ENCODE measurements at places on chromosomes 6 and 20.

- no peak for DNase-seq
Measured at GRCh38 chr20:33650753-33651561, 11.2 kb upstream of the C20orf144 start.

- DNase-seq = no peak
Measured at GRCh38 chr6:69729870-69730449, 66.8 kb downstream of the LMBRD1 start.

DNA sequence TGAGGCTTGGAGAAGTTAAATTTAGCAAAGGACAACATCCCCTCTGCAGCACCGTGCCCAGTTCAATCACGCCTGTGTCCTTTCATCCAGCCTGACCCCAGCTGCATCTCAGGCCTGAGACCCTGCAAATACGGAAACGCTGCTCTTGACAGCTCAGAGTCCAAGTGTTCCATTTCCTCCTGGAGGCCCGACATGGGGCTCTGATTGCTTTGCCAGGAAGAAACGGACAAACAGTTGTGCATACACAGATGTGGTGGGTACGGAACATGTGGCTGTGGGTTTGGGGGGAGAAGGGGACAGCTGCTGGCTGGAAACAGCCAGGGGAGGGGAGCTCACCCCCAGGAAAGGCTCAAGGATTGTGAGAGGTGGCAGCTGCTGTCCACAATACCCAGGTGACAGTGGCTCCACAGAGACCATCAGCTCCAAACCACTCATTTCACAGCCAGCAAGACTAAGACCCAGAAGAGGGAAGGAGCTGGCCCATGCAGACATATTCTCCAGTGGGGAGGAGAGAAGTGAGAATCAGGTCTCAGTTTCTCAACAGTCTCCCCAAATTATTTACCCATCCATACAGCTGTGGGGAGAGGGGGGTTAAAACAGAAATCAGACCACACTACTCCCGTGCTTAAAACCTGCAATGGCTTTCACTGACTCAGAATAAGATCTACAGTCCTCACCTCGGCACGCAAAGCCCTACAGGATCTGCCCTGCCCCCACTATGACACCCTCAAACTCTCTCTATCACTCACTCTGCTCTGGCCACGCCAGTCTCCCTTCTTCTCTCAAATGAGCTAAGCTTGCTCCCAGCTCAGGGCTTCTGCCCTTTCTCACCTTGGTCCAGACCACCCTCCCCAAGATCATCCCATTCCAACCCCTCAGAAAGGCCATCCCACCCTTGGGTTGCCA is 89.1 kb downstream of the PREX1 start:
- DNase-seq = peak; percentile 43

- DNase-seq = no peak
Measured at GRCh38 chr20:25382704-25383370, 7.8 kb downstream of the ABHD12 start.

DNA sequence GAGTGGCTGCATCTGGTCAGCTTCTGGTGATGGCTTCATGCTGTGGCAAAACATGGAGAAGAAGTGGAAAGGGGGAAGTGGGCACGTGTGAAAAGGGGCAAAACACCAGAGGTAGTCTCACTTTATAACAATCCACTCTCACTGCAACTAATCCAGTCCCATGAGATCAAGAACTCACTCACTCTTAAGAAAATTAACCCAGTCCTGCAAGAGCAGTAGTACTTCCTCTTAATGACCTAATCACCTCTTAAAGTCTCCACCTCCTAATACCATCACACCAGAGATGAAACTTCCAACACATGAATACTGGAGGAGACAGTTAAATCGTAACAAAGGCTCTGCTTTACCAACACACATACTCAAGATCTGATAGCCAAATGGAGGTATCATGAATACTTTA is 152.6 kb downstream of the THEMIS start:
- DNase-seq = no peak

GRCh38 chr6:24908650-24909035 is 27.1 kb downstream of the RIPOR2 start:
- no peak for DNase-seq

GRCh38 chr6:111865909-111866546 is 7.2 kb downstream of the FYN start:
- DNase-seq = no peak

GRCh38 chr20:16785226-16785625 is 37.1 kb downstream of the OTOR start:
- DNase-seq = no peak

DNA sequence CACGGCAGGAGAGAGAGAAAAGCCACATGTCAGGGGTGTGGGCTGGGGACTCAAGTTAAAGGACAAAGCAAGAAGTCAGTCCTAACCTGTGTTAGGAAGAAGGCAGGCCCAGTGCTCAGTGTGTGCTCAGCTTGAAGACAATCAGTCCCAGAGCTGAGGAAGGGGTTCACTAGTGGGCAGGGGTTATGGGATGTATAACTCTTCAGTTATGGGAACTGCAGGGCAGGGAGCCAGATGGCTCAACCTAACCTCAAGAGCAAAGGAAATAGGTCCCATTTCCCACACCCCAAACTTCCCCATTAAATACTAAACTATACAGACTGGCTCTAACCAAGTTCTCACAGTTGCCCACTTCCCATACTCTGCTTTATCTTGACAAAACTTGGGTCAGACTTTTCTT is 7.4 kb upstream of the SSTR4 start:
- no peak for DNase-seq

- DNase-seq = no peak
Measured at GRCh38 chr20:18138266-18138582, 561 bp downstream of the KAT14 start.

- DNase-seq = no peak
Measured at GRCh38 chr6:138206862-138207261, 11.4 kb downstream of the PBOV1 start.

- no peak for DNase-seq
Measured at GRCh38 chr20:22567944-22568871, 16.2 kb downstream of the FOXA2 start.

GRCh38 chr20:8078528-8078914 is 53.5 kb upstream of the PLCB1 start:
- DNase-seq = no peak

DNA sequence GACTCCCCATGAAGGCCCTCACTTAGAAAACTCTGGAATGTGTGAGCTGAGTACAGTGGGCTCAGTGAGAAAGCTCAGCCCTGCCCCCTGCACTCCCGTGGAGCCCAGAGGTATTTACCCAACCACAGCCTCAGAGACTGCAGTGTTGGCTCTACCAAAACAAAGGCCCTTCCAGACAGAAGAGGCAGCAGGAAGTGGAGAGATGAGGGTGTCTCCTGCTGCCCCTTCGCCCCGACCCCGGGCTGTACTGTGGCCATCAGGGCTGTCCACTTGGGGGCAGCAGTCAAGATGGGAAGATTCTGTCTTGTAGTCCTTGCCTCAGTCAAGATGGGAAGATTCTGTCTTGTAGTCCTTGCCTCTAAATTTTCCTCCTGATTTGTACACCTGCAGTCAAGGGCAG is 341.3 kb downstream of the TAF4 start:
- no peak for DNase-seq

GRCh38 chr20:43682446-43682845 is 15.5 kb downstream of the MYBL2 start:
- DNase-seq = no peak

DNA sequence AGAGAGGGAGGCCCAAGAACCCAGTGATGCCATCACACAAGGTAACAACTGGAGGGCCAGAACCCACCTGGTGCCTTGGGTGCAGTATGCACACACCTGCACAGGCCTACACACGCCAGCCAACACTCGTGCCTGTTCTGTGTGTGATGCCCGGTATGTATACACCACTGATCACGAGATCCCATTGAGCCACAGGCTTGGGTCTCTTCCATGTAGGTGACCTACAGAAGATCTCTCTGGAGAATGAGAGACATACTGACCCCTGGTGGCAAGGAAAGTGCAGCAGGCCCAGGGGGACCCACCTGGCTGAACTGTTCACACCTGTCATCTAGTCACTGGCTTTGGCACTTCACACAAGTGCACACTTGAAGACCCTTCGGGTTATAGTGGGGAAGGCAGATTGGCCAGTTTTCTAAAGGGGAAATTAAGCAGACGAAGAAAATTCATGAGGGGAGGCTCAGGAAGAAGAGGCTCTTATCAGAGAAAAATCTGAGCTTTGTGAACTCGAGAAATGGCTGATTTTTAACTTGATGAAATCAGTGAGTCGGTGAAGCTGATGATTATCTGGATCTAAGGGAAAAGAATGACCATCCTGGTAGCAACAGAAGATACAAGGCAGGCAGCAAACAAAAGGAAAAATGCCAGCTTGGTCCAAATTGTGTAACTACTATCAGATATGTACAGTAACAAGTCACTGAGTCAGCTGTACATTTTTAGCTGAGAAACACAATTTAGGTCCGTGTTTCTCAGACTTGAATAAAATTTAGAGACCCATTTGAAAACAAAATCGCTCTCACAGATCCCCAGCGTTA is 69.1 kb upstream of the PBOV1 start:
- DNase-seq = peak; percentile 7

GRCh38 chr6:133999305-133999704 is 46.3 kb downstream of the TBPL1 start:
- DNase-seq = no peak

GRCh38 chr6:168934660-168935627 is 318.7 kb downstream of the THBS2 start:
- DNase-seq = no peak

DNA sequence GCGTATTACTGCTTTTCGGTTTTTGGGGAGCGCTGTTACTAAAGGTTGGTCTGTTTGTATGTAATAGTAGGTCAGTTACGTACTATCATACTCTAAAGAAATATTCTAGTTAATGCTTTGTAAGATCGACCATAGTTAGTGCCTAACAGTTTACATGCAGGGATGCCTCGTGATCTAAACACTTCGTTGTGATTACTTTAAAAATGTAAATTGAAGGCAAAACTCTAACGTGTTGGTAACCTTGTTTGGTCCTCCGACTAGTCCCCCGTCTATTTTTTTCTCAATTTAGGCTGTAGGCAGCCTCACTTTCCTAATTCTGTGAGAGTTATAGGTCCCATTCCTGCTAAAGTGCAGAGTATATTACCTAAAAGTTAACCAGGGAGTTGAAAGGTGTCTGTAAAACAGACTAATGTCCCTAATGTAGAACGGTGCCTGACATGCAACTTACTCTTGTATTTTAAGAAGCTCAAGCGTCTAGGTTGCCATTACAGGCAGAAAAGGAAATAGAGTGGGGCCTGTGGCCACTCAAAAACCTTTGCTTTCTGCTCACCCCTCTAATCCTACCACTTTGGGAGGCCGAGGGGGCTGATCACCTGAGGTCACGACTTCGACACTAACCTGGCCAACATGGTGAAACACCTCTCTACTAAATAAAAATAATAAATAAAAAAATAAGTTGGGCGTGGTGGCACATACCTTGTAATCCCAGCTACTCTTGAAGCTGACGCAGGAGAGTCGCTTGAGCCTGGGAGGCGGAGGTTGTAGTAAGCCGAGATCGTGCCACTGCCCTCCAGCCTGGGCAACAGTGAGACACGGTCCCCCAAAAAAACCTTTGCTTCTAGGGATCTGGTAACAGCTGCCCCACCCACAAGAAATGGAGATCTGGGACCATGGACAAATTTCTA is 37.8 kb downstream of the HFE start:
- DNase-seq = no peak

DNA sequence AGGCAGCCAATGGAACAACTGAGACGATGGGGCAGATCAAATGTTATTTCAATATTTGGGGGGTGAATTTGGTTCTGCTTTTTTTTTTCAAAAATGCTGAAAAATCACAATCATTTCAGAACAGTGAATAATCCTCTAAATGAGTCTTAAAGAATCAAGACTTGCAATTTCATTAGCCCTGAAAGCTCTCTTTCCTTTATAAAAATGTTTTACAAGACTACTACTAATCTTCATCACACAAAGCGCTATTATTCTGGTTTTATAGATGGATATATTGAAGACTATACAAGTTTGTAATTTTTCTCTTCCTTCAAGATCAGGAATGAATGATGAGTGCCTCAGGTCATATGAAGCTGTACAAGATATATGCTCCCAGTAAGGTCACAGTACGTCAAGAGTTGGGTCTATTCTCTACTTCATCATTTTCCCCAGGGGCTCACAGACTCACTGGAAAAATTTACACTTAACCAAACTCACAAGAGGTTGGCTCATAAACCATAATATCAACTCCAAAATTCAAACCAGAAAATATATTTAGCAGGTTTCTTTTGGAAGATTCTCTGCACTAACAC is 19.5 kb downstream of the RNF24 start:
- DNase-seq = no peak

DNA sequence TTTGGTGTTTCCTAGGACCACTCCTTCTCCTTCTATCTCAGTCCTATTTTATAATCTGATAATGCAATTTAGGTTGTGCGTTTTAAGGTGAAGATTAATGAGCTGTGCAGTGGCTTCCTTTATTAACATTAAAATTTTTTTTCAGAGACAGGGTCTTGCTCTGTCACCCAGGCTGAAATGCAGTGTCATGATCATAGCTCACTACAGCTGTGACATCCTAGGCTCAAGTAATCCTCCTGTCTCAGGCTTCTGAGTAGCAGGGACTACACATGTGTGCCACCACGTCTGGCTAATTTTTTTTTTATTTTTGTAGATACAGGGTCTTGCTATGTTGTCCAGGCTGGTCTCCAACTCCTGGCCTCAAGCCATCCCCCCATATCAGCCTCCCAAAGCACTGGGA is 53.0 kb upstream of the DSP start:
- no peak for DNase-seq

- DNase-seq = no peak
Measured at GRCh38 chr6:129598244-129599187, 111.5 kb downstream of the ARHGAP18 start.

GRCh38 chr20:58208944-58209343 is 19.5 kb downstream of the ANKRD60 start:
- DNase-seq = no peak

DNA sequence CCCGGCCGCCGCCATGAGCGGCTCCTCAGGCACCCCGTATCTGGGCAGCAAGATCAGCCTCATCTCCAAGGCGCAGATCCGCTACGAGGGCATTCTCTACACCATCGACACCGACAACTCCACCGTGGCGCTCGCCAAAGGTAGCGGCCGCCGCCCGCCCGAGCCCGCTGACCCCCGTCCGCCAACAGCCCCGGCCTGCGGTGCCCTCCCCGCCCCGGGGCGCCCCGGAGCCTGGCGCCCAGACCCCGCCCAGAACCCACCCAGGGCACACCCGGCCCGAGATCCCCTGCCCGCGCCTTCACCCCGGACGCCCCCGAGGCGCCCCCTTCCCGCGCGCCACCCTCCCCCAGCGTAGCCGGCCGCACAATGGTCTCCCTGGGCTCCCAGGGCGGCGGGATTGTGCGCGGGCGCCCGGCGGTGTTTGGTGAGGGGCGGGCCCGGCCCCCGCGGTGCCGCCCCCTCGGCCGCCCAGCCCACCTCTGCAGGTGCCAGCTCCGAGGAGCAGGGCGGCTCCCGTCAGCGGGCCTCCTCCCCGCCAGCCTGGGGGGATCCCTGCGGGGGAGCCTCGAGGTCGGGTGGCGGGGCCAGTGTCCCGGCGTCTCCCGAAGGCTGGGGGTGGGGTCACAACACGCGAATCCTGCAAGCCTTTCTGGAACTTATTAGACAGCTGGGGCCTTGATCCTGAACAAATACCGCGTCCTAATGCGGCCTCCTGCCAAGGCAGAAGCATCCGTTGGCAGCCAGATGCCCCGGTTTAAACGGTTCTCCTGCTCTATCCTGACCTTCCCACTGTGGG is 577 bp downstream of the LSM14B start:
- no peak for DNase-seq
